ENCODE measurements at places on chromosomes 16 and 17.
A peak's percentile ranks its signal among the peaks of the same experiment; 100 is the strongest.

DNA sequence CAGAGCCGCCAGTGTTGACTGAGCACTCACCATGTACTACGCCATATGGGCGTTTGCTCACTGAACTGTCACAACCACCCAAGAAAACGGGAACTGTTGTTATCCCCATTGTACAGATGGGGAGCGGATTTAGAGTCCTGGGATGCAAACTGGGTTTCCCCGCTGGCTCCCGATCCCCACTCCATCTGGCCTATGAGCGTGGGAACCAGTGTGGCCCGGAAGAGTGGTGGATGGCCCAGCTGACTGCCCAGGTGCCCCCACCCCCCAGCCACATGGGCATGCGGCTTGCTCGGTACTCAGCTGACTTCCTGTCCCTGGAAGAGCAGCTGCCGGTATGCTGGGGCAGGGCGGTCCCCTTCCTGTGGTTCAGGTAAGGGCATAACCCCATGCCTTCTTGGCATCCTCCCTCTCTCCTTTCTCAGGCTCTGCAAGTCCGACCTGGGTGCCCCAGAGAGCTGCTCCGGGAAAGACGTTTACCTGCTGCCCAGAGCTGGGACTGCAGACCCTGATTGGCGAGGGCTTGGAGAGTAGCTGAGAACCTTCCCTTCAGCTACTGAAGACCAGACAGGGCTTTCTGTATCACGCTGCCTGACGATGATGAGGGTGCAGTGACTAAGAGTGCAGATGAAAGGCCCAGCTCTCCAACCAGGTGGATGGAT lies 16.2 kb downstream of the SOCS3 start:
- peak; percentile 73 for DNase-seq

DNA sequence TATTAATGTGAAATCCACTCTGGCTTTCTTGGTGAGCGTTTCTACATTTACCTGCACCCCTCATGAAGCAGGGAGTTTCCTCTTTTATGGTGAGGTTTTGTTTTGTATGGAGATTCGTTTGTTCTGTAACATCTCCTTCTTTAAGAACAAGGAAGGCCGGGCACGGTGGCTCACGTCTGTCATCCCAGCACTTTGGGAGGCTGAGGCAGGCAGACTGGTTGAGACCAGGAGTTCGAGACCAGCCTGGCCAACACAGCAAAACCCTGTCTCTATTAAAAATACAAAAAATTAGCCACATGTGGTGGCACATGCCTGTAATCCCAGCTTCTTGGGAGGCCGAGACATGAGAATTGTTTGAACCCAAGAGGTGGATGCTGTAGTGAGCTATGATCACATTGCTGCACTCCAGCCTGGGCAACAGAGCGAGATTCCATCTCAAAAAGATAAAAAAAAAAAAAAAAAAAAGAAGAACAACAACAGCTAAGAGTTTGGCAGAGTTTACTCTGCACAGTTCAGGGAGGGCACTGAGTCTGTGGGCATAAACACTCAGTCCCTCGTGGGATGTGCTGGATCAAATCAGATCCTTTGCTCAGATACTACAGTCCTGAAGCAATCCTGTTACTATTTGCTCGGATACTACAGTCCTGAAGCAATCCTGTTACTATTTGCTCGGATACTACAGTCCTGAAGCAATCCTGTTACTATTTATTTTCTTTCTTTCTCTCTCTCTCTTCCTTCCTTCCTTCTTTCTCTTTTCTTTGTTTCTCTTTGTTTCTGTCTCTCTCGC lies 28.9 kb downstream of the ADCY9 start:
- no peak for DNase-seq

GRCh38 chr17:36703860-36704266 lies 102.5 kb downstream of the MRM1 start:
- DNase-seq = no peak

DNA sequence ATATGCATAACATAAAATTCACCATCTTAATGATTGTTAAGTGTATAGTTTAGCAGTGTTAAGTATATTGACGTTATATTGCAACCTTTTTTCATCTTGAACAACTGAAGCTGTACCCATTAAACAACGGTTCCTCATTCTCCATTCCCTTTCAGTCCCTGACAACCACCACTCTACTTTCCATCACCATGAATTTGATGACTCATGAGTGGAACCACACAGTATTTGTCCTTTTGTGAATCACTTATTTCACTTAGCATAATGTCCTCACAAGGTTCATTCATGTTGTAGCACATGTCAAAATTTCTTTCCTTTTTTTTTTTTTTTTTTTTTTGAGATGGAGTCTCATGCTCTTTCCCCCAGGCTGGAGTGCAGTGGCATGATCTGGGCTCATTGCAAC lies 46.0 kb downstream of the HOXB1 start:
- no peak for DNase-seq

DNA sequence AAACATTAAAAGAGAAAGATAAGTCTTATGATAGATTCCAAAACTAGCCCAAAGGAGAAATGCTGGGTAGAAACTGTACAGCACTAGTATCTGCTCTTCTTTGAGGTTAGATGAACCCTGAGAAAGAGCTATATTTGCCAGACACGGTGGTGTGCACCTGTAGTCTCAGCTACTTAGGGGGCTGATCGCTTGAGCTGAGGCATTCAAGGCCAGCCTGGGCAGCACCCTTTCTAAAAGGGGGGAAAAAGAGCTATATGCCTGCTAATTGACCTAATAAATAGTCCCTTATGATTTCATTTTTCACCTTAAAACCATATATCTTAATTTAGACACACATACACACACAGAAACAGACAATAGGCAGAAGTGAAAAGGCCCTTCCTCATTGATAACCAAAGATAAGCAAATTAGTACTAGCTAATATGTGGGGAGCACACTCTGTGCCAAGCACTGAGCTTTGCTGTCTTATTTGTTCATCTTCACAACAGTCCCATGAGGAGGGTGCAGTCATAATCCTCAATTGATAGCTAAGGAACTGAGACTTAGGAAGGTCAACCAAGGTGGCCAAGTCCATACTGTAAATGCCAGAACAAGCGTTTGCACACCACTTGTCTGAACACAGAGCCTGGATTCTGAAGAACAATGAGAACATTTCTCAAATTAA lies 56.6 kb upstream of the NLK start:
- no peak for DNase-seq

DNA sequence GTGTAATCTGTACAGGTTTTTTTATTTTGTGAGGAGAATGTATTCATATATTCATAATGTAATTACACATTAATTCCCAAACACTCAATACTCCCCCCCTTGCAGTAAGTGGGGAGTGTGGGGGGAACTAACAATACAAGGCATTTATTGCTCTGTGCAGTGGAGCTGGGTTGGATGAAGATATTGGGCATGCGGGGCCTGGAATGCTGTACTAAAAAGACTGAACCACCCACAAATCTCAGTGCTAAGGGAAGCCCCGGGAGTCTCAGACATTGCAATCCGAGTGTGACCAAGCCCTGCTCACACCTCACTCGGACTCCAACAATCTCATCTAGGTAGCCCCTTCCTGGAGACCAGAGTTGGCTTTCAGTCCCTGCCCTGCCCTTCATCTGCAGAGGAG lies 6.0 kb downstream of the PLLP start:
- DNase-seq = no peak

GRCh38 chr17:79537061-79537460 lies 73.8 kb downstream of the RBFOX3 start:
- DNase-seq = peak; percentile 40

GRCh38 chr16:12573300-12573699 lies 230.4 kb downstream of the CPPED1 start:
- DNase-seq = peak; percentile 57

GRCh38 chr16:50183316-50183715 lies 30.2 kb downstream of the TENT4B start:
- DNase-seq = no peak

GRCh38 chr17:74430385-74430705 lies 1.5 kb upstream of the GPRC5C start:
- no peak for DNase-seq

- DNase-seq = no peak
Observed at GRCh38 chr16:84360170-84360569, 8.2 kb upstream of the ATP2C2 start.

GRCh38 chr17:72691017-72691416 lies 401.5 kb downstream of the SLC39A11 start:
- DNase-seq = no peak

GRCh38 chr16:51024703-51025102 lies 126.4 kb downstream of the SALL1 start:
- no peak for DNase-seq

GRCh38 chr17:43011728-43012472 lies 5.3 kb downstream of the IFI35 start:
- no peak for DNase-seq

- no peak for DNase-seq
Observed at GRCh38 chr16:66325717-66326376, 40.6 kb upstream of the CDH5 start.

GRCh38 chr16:31215287-31216162 lies 1.4 kb downstream of the PYDC1 start:
- DNase-seq = peak; percentile 73

- DNase-seq = no peak
Observed at GRCh38 chr16:88783391-88784073, 1.5 kb downstream of the PIEZO1 start.

GRCh38 chr16:69322343-69322742 lies 8.0 kb downstream of the PDF start:
- DNase-seq = no peak

DNA sequence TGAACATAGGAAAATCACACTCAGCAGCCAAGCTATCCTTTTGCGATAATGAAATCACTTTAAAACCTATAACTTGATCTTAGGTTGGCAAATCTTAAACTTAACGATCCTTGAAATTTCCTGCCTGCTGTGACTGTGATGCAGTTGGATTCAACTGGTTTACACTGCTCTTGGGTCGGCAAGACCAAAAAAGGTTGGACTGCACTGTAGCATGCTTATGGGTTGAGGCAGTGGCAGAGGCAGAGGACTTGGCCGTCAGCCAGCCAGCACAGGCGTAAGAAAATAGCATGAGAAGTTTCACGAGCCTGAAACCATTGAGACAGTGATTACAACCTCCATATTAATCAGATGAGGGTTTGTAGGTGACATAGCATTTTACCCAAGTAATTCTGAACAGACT lies 21.4 kb downstream of the WSB1 start:
- peak; percentile 97 for DNase-seq

DNA sequence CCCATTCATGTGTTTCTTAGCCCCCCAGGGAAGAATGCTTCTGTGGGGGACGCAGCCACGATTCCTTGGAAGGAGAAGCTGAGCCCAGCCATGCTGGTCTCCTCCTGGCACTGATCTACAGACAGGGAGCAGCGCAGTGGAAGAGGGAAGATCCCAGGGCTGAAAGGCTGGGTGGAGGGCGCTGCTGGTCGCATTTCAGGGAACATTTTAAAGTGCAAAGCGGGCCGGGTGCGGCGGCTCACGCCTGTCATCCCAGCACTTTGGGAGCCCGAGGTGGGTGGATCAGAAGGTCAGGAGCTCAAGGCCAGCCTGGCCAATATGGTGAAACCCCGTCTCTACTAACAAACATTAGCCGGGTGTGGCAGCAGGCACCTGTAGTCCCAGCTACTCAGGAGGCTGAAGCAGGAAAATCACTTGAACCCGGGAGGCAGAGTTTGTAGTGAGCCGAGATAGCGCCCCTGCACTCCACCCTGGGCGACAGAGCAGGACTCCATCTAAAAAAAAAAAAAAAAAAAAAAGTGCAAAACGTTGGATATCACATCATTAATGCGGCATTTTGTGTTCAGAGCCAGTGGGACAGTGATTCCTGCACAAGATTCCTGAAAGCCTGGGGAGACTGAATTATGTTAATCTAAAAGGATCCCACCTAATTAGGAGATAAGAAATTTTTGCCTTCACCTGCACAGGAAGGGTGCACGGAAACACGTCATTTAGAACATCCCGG lies 558 bp upstream of the CHMP6 start:
- no peak for DNase-seq

DNA sequence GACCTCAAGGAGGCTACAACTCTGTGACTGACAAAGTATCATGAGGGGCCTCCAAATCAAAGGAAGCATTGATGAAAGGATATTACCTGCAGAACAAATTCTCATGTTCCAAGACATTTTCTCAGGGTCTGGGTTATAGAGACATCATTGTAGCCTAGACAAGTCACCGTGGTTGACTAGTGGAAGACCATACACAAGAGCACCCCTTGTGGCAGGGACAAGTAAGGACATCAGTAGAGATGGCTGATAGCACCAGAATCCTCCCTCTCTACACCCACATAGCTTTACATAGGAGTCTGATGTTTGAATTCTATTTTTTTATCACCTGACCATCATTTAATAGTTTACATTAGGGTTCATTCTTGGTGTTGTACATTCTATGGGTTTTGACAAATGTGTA lies 32.5 kb upstream of the CDH8 start:
- no peak for DNase-seq

GRCh38 chr16:55641430-55642056 lies 14.2 kb upstream of the SLC6A2 start:
- DNase-seq = no peak

DNA sequence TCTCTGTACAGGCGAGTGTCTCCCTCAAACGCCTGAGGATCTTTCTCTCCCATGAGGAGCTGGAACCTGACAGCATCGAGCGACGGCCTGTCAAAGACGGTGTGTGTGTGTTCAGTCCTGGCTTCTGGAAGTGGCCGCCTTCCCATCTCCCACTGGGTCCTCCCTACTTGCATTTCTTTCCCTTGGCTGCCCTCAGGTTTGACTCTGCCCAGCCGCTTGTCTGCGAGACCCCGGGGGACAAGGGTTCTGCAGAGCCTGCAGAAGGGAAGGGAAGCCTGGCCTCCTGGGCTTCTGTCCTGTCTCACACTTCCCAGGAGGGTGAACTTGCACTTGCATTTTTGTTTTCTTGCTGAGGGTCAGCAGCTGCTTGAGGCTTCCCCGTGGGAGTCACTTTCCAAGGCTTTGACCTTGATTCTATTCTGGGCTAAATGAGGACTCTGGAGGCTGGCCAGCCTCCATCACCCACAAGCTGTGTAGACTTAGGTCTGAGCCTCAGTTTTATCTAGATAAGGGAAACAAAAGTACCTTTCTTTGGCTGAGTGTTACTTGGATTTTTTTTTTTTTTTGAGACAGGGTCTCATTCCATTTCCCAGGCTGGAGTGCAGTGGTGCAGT lies 122.3 kb downstream of the ABCC1 start:
- no peak for DNase-seq

- DNase-seq = no peak
Observed at GRCh38 chr17:74334393-74335039, 8.5 kb downstream of the KIF19 start.

DNA sequence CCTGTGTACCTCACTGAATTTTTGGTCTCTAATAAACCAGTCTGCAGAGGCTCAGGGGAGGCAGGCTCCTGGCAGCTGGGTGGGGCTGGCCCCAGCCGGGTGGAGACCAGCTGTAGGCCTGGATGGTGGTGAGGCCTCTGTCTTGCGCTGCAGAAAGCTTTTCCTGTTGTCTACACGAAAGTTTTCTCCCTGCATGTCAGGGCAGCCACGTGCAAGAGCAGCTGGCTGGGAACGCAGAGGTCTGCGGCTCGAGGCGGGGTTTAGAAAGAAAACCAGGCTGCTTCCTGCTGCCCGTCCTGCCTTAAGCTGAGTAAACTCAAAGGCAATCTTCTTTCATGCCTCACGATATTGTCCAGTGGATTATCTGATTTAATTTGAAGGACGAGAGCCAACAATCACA lies 2.4 kb downstream of the SERPINF1 start:
- DNase-seq = peak; percentile 88

GRCh38 chr17:71632328-71632727 lies 488.5 kb upstream of the SOX9 start:
- no peak for DNase-seq

- no peak for DNase-seq
Observed at GRCh38 chr17:41417576-41418015, 6.8 kb downstream of the KRT37 start.

- DNase-seq = no peak
Observed at GRCh38 chr16:23948949-23949411, 113.2 kb downstream of the PRKCB start.

- no peak for DNase-seq
Observed at GRCh38 chr17:9696279-9697044, 51.1 kb downstream of the USP43 start.

GRCh38 chr17:67993153-67993997 lies 2.9 kb downstream of the C17orf58 start:
- DNase-seq = peak; percentile 94
